ENCODE measurements at places on chromosomes 4 and X.

DNA sequence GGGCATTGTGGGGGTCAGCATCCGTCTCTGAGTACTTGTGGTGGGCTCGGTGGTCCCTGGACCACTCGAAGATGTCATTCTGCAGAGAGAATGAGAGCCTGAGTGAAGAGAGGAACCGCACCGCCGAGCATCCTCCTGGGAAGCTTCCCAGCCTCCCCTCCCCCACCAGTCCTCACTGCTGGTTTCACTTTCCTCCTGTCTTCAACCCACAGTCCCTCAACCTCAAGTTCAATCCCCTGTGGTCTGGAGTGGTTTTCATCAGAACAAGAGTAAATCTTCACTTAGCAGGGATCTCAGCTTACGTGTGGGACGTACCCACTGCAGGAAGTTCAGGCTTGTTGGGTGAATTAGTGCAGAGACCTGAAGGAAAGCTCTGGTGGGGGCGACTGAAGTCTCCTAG, 117.8 kb downstream of the SCD5 start:
- no peak for DNase-seq

- DNase-seq: no peak
Observed at GRCh38 chr4:189136462-189136861, 804.2 kb upstream of the FRG1 start.

DNA sequence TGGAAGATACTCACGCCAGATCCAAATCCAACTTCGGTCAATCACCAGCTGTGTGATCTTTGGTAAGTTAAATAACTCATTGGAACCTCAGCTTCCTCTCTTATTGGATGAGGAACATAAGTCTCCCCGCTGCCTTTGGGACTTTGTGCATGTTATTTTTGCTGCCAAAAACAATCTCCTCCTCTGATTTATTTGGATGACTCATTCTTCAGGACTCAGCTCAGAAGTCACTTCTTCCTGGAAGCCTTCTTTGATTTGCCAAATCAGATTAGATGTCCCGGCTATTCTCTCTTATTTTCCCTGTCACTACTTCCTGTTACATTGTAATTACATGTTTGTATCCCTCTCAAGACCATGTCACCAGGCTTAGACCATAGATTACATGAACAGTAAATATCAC, 138.0 kb upstream of the BOD1L1 start:
- no peak for DNase-seq

DNA sequence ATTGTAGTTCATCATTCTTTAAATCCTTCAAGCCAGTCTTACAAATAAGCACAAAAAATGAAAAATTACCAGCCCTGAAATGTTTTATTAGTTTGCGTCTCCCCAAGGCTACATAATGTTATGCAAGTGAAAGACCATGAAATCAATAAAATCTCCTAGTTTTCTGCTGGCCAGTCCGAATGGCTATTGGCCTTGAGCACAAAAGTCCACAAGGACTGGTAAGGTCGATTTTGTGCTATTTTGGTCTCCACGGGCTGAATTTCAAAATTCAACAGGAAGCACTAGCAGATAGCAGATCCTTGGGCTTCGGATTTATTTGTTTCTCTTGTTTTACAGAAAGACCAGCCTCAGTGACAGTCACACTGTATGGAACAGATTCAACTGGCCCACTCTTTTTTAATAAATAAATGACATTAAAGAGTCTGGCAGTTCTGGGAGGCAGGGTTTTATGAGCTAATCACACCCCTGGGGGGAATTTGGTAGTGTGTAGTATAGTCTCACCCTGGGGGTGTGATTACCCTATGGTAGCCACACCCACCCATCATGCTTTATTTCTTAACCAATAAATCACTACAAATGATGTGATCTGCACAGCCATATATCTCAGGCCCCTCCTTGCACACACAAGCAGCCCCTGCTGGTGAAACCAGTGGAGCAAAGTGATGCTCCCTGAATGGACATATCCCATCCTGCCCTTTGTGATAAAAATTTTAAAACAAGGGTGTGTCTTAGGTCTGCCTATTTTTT, 51.1 kb upstream of the TMEM33 start:
- DNase-seq: no peak

- no peak for DNase-seq
Observed at GRCh38 chrX:97517763-97518162, 634.1 kb downstream of the RPA4 start.

DNA sequence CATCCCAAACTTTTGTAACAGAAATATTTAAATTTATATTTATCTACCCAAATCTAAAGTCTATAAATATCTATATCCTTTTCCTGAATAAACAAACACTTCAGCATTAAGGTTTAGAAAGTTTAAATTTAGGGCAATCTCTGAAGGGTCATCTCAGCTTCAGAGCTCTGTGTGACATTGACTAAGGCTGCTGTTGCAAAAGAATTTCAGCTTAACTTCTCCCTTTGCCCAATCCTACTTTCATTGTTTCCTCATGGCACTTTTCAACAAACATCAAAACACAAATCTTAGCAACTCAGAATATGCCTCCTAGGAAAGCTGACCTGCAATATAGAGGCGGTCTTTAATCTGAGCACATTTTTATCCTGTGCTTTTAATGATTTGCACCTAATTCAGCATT, 79.7 kb upstream of the BANK1 start:
- DNase-seq: no peak

- peak; percentile 12 for DNase-seq
Observed at GRCh38 chr4:16199093-16199492, 27.2 kb downstream of the TAPT1 start.

DNA sequence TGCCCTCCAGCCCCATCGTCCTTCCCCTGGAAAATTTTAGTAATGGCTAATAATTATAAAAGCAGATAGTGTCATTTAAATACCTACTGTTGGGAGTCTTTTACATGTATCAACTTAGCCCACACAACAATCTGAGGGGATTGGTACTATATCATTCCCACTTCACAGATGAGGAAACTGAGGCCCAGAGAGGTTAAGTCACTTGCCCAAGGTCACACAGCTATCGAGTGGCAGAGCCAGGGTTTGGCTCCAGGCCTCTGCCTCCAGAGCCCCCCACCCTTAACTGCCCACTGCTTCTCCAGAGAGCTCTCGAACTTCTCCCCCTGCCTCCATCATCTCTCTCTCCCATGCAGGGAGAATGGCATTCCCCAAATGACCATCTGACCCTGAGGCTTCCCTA, 7.4 kb downstream of the C4orf50 start:
- no peak for DNase-seq

Data from hepatic stellate cell (primary cell).